Stimulated activated CD4-positive, alpha-beta T cell treated with anti-CD3 and anti-CD28 coated beads, Interleukin-1b, Interleukin-23, amount 100 ng/mL, for 48 hours (primary cell): ENCODE measurements at places on chromosomes 13 and 19.

GRCh38 chr19:10740798-10741197 lies 22.9 kb downstream of the DNM2 start:
- DNase-seq: no peak

DNA sequence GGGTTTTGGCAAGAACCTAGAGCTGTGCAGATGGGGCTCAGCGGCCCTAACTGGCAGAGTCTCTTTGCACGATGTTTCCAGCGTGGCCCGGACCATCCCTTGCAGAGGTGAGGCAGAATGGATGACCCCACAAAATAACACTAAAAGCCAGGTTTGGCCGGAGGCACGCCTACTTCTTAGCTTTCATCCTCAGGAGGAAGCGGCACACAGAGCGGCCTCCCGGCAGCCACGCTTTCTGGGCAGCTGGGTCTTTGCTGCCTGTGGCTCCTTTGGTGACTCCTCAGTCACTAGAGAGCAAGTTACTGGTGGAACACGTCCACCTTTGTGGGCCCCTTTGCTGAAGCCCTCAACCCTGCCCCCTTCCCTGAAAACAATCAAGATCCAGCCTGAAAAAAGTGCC lies 25.2 kb downstream of the TEX29 start:
- DNase-seq: no peak

DNA sequence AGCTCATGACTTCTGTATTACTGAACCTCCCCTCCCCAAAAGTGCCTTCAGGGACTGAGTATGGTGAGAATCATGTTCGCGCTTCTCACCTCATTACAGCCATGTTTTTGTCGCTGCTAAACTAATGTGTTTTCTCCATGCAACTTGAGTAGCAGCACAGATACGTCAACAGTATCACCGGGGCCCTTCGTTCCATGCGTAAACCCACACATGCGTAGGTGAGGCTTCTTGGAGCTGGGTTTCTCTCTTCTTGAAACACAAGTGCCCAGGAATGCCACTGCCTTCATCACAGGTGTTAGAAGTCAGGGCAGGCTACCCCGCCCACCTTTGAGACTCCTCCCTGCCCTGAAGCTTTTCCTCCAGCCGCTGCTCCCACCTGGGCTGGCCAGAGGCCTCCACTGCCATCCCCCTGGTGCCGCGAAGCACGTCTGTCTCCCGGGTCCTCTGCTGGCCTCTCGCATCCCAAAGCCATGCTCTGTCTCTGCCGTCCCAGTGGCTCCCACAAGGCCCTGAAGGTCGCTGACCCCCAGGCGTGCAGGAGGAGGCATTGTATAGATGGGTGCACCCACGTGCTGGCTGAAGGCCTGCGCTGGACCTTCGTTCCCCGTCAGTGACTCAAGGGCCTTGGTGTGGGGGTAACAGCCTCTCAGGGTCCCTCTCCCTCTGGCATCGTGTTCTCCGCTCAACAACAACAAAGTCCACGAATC lies 135.3 kb upstream of the MCF2L start:
- DNase-seq: no peak

GRCh38 chr13:73499695-73500094 lies 440.9 kb downstream of the KLF5 start:
- no peak for DNase-seq

GRCh38 chr19:8680676-8681344 lies 17.8 kb downstream of the ACTL9 start:
- no peak for DNase-seq
